ENCODE measurements at places on chromosomes 13 and 19.

GRCh38 chr19:58385891-58386575 lies 1.0 kb upstream of the RPS5 start:
- DNase-seq, result no peak

DNA sequence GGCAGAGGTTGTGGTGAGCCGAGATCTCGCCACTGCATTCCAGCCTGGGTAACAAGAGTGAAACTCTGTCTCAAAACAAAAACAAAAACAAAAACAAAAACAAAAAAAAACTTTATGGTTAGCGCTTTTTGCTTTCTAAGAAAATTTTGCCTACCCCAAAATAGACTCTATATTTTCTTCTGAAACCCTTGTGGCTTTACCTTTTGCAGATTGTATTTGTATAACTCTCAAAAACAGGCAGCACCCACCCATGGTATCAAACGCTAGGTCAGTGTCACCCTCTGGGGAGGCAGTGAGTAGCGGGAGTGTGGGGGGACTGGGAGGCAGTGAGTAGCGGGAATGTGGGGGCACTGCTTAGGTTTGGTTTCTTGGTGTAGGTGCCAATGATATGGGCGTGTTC lies 7.5 kb upstream of the SLC39A3 start:
- DNase-seq, result no peak

- DNase-seq, result no peak
These were observed 403.5 kb upstream of the MIR17HG start for GRCh38 chr13:90943946-90944345.

- no peak for DNase-seq
These were observed 435.6 kb downstream of the PCDH9 start for GRCh38 chr13:66794340-66795031.

GRCh38 chr19:58543826-58544590 lies at the start of gene TRIM28:
Gene TRIM28, plus strand, starts transcription at chr19:58544064. Its CDS starts 694 bp downstream, at chr19:58544758.
- DNase-seq, result peak; percentile 99

DNA sequence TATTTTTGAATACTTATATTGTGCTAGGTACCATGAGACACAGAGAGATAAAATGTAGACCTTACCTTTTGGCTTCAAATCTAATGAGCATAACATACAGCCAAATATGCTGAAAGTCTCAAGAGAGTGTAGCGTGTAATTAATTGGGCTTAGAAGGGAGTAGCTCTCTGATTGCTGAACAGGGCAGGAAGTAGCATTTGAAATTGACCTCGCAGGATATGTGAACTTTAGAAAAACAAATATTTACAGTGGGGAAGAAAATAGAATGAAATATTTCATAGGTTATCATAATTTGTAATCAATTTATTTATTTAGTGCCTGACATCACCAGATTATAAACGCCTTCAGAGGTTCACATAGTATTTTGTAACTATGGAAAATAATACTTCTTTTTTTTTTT lies 327.1 kb downstream of the RFC3 start:
- no peak for DNase-seq

- DNase-seq, result no peak
These were observed 3.7 kb downstream of the ZNF85 start for GRCh38 chr19:20926796-20927195.

GRCh38 chr13:112979406-112979902 lies 10.4 kb downstream of the MCF2L start:
- no peak for DNase-seq

DNA sequence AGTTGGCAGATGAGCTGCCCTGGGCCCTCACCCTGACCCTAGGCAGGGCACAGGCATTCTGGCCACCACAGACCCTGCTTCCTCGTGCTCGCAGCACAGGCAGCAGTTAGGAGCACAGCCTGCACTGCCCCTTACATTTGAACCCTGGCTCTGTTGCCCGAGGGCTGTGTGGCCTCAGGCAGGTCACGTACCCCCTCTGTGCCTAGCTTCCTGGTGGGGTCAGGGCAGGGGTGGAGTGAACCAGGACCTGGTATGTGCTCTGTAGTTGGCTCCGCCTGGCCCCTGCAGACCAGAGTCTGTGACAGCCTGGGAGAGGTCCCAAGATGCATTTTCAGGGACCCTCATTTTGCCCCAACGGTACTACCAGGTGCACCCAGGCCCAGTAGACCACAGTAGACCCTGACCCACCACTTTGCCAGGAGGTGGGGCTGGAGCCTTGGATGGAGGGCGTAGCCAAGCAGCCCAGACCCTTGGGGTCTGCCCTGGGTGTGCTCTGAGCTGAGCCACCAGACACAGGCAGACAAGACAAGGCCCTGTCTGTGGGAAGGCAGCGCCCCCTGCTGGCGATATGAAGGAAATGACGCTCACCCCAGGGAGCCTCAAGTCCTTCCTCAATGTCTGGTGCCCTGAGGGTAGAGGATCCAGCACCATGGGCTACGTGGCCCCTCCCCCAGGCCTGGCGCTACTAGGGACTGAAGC lies 9.1 kb downstream of the LYL1 start:
- DNase-seq, result peak; percentile 77

- no peak for DNase-seq
These were observed 9.3 kb downstream of the CD177 start for GRCh38 chr19:43362745-43363144.

DNA sequence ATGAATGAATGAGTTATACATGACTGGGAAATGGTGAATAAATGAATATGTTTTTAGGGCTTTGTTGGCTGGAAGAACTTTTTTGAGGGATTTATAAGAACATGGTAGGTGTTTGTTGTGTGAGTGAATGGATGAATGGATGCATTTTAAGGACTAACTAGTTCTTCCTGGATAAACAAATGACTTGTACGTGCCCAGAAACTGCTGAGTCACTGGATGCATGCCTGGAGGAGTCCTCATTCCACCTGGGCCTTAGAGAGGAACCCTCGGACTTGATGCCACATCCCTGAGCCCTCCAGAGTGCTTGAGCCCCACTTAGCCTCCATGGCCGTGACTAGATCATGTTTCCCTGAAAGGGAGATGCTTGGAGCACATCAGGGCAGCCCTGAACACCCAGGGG lies 153.4 kb downstream of the DPF1 start:
- no peak for DNase-seq

DNA sequence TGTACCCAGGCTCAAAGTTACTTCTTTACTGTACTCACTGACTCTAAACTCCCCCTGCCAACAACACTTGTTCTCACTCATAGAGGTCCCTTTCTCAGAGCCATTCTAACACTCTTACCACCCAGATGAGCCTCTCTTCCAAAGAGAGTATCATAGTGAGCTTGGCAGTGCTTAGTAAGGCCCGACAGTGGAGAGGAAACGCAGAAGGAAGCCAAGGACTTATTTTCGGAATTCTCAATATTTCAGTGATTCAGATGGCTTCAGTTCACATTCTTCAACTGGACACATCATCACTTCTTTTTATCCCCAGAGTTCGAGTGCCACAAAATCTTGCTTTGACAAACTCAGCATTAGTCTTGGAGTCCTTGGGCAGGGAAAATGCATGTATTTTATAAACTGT lies 285.9 kb downstream of the DNAJC15 start:
- DNase-seq, result no peak

DNA sequence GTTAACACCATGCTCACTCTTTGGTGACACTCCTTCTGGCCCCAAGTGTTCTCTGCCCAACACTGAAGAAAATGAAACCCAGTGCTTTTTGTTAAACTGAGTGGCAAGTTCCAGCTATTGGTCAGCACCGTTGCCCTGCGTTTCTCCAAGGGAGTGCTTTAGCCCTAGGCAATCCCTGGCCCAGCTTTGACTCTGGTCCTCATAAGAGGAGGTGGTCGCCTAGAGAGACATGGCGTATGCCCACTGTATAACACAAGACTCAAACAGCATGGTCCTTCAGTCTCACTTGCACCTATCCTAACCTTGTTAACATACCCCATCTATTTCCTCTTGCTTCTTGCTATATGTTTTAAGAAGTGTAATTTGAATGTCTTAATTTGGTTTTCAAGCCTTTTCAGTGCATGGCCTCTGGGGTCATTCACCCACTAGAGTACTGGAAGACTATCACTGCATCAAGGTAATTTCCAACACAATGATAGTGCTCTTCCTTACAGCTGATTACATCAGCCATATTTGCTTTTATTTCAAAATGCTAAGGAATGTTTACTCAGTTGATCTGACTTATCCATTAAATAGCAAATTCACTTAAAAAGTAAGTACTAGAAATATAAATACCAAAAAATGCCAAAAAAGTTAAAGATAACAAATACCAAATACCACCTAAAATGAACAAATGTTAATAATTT lies 190.5 kb upstream of the SOX21 start:
- DNase-seq, result no peak

GRCh38 chr13:68813180-68813796 lies 1294.3 kb upstream of the ATXN8OS start:
- DNase-seq, result no peak

DNA sequence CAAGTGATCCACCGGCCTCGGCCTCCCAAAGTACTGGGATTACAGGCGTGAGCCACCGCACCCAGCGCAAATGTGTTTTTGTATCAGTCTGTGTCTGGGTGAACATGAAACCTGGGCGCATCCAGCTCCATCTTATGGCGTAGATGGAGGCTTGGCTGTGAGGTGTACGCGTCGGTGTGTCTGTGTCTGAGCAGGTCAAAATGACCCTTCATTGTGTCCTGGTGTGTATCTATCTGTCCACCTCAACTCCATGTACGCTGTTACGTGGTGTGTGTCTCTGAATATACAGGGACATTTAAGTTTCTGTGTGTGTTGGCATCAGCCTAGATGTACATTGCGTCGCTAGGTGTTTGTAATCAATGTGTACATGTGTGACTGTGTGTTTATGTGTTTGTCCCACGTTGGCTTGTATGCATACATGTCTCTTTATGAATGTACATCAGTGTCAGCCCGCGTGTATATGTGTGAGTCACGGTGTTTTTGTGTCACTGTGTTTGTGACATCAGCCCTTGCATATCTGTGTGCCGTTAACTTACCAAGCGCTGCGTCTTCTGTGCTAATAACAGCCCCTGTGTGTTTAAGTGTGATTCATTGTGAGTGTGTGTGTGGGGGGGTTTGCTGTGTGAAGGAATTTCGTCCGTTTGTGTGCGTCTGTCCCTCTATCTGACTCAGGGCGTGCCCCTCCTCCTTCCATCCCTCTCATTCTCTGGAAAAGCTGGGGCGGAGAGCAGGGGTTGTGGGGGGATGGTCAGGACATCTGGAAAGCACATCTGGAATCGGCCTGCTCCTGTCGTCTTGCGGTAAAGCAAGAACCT lies 6.4 kb downstream of the AXL start:
- no peak for DNase-seq

DNA sequence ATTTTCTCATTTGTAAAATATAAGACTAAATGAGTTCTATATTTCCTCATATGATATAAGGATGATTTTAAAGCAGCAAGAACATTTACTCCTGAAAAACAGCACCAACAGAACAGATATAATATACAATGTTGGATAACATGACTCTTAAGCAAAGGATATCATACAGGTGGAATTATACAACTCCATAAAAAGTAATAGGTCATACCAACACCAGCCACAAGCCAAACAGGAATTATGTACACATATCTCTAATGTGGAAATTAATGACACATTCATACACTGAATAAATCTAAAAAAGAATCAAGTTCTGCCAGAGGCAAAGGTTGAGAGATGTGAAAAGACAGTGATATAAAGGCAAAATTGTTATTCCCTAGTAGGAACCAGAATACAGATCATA lies 25.9 kb downstream of the INTS6 start:
- DNase-seq, result no peak

All from right lobe of liver (tissue), 6 donors.